Stimulated activated CD8-positive, alpha-beta memory T cell treated with anti-CD3 and anti-CD28 coated beads, Interleukin-7, amount 100 ng/mL, for 1 hour (primary cell): ENCODE measurements at places on chromosomes 7 and 10.

- DNase-seq = no peak
Observed at GRCh38 chr10:68231817-68232251, at the start of gene ATOH7. ATOH7 (minus strand) TSS chr10:68232113; CDS start chr10:68231677, 436 bp downstream.

- no peak for DNase-seq
Observed at GRCh38 chr10:32338262-32338661, 8.7 kb downstream of the EPC1 start.

GRCh38 chr10:106643473-106643872, 521.0 kb downstream of the SORCS1 start:
- DNase-seq = no peak

- no peak for DNase-seq
Observed at GRCh38 chr7:78953090-78953489, 500.4 kb downstream of the MAGI2 start.

- no peak for DNase-seq
Observed at GRCh38 chr7:36038063-36038721, 114.9 kb upstream of the EEPD1 start.

DNA sequence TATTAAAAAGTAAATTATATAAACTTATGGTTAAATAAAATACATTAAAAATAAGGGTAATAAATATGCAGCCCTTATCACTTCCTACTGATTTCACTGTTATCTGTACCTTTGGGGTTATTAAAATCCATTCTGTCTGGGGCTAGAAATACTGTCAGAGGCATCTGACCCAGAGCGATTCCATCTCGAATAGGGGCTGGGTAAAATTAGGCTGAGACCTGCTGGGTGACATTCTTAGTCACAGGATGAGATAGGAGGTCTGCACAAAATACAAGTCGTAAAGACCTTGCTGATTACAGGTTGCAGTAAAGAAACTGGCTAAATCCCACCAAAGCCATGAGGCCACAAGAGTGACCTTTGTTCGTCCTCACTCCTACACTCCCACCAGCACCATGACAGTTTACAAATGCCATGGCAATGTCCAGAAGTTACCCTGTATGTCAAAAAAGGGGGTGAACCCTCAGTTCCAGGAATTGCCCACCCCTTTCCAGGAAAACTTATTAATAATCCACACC, 77.6 kb downstream of the COBL start:
- DNase-seq = no peak

- DNase-seq = no peak
Observed at GRCh38 chr10:44415121-44415520, 30.2 kb upstream of the CXCL12 start.

DNA sequence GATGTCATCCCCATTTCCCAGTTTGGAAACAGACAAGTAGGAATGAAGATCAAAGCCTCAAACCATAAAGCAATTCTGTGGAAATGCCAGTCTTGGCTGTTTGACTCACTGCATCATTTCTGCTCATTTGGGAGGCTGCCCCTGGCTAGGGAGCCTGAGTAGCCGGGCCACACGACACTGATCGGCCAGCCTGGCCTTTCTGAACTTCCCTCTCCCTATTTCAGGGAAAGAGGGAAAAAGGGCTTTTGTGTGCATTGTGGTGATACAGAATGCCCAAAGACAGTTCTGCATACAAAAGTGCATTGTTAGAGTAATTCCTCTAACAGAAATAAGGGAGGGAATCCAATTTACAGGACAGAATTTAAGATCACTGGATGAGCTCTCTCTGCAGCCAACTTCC, 41.7 kb upstream of the OPALIN start:
- DNase-seq = no peak

- DNase-seq = no peak
Observed at GRCh38 chr10:102718220-102718619, 3.8 kb downstream of the SFXN2 start.

GRCh38 chr7:137871170-137871915, 24.6 kb upstream of the DGKI start:
- no peak for DNase-seq

DNA sequence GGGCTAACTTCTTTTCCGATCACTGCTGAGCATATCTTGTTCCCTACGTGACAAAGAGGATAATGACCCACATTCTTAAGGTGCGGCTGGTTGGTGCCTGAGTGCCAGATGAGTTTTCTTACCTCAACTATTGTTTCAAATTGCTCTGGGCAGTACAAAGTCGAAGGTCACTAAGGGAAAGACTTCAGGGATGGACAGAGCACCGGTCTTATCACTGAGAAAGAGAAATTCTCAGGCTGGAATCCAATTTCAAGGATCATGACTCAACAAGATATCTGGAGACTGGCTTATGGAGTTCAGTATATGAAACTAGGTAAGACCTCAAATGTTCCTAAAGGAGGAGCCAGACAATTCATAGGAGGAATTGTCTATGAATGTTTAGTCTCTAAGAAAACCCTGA, 780.3 kb downstream of the SUGCT start:
- no peak for DNase-seq

DNA sequence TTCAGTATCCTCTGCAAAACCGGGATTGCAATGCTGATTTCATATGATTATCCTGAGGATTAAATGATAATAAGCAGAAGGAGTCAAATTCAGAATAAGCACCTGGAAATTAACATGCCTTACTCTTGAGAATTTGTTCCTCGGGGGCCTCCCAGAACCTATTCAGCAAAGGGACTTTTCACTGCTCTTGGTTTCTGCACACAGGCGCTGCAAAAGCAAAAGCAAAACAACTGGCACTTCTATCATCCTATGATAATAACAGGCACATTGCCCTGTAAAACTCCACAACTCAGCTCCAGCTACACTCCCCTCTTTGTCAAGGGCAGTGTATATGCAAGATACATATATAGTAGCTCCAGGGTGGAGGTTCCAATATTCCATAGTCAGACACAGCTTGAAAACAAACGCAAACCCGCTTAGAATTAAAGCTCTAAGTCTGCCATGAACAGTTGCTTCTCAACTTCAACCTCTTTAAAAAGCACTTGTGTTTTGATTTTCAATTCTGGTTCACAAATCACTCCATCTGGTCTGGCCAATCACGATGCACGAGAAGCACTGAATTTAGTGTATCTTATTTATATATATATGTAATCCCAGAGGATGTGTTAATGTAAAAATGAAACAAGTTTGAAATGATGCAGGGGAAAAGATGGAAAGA, 119.9 kb upstream of the PTER start:
- no peak for DNase-seq

DNA sequence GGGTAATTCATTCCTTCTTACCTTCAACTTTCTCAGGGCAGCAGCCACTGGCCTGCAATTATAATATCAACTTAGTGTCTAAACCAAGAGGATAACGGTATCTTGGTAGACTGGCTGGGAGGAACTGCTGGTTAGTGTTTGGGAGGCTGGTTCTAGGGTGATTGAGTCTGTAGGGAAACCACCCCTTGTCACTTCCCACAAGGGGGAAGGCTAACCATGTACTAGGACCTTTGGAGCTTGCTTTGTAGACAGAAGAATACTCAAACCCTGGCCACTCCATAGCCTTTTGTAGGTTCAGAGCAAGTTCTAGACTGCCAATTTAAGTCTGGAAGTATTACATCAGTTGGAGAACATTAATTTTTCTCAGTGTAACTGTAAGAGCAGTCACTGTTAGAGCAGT, 51.3 kb downstream of the NHLRC2 start:
- DNase-seq = no peak

DNA sequence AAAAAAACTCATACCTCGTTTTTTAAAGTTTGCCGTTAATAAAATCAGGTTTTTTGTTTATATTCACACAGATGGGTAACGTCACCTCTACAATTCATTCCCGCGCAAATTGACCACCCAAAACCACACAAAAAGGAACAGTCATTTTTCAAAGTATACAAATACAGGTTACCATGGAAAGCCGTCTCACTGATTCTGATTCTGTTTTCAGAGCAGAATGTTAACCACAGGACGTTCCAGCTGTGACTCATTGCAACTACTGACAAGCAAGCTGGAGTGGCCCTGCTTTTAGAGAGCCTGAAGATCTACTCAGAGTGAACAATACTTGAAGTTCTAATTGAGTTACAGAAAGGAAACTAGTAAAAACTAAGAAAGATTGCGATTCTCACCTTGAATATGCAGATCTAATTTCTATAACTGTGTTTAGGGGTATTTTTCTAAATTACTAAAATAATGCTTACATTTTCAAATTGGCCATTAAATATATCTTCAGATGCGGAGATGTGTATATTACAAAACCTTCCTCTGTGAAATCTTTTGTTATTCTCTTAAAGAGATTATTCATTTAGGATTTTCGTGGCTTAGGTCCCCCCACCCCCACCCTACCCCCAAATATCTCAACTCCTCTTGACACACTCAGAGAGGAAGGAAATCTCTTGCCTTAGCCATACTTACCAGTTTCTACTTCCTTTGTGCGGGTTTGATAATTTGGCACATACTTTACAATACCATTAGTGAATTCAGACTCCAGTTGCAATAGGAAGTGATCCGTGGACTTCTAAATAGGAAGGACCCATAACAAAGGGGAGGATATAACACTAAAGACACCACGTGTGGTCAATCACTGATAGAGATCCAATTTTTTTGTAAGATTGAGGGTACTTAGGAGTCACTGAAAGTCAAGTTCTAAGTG, 106.0 kb downstream of the CUBN start:
- peak; percentile 50 for DNase-seq

DNA sequence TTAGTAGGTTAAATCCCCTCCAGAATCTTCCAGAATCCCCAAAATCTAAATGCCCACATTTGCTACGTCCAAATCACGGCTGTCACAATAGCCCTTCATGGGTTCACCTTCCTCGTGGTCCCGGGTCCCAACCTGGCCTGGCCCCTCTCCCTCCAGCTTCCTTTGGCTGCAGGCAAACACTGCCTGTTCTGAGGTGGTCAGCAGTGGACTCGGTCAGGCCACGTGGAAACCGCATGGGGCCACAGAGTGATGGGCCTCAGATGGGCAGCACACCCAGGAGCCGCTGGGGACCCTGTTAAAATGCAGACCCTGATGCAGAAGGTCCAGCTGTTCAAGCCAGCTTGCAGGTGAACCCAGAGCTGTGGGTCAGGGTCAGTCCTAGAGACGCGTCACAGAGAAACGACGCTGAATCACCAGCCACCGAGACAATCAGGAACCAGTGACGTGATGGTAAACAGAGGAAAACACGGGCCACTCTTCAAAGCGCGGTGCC, 588.6 kb downstream of the DNAJB6 start:
- no peak for DNase-seq

GRCh38 chr7:121530227-121531174, 134.4 kb upstream of the FAM3C start:
- DNase-seq = peak; percentile 14

DNA sequence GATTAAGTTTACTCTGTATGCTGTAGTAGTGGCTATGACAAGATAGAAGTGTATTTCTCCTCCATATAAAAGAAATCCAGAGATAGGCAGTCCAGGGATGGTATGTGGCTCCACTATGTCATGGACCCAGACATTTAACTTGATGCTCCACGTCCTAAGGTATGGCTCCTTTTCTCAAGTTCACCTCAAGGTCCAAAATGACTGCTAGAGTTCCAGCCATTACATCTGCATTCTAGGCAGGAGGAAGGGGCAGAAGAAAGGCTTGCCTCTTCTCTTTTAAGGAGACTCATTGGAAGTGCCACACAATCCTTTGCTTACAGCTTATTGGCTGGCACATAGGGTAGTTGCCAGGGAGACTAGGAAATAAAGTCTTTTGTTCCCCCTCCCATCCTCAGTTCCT, 27.7 kb upstream of the ATXN7L1 start:
- DNase-seq = no peak

- DNase-seq = no peak
Observed at GRCh38 chr10:47137311-47137851, 162.6 kb upstream of the GDF10 start.

DNA sequence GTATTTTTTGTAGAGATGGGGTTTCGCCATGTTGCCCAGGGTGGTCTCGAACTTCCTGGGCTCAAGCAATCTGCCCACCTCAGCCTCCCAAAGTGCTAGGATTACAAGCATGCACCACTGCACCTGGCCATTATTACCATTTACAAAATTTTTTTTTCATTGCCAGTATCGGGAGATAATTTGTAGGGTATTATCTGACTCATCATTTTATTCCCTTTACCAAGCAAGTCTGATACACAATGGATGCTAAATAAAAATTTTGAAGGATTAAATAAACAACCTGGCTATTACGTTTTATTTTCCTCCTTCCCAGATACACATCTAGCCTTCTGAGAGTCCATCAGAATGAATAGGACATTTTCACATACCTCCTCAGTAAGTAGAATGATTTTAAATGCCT, 38.1 kb upstream of the CPN1 start:
- DNase-seq = no peak

- no peak for DNase-seq
Observed at GRCh38 chr10:1037098-1037497, 11.4 kb upstream of the IDI2 start.

- DNase-seq = no peak
Observed at GRCh38 chr7:109215341-109215740, 645.7 kb downstream of the DNAJB9 start.

GRCh38 chr7:134834689-134835462, 55.4 kb downstream of the CALD1 start:
- DNase-seq = no peak
